Stimulated activated CD4-positive, alpha-beta T cell treated with anti-CD3 and anti-CD28 coated beads, Interleukin-1b, Interleukin-23, amount 100 ng/mL, for 4 hours (primary cell): ENCODE measurements at places on chromosomes 5 and 9.

GRCh38 chr5:68818057-68818695, 275.6 kb upstream of the SLC30A5 start:
- DNase-seq, result no peak

DNA sequence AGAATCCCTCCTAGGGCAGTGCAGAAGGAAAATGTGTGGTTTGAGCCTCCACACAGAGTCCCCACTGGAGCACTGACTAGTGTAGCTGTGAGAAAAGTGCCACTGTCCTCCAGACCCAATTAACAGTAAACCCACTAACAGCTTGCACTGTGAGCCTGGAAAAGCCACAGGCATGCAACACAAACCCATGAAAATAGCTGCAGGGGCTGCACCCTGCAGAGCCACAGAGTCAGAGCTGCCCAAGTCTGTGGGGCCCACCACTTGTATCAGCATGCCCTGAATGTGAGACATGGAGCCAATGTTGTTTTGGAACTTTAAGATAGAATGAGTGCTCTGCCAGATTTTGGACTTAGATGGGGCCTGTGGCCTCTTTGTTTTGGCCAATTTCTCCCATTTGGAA, 119.8 kb upstream of the CDH9 start:
- DNase-seq, result no peak

GRCh38 chr5:10301266-10301665, 6.4 kb downstream of the CMBL start:
- no peak for DNase-seq

DNA sequence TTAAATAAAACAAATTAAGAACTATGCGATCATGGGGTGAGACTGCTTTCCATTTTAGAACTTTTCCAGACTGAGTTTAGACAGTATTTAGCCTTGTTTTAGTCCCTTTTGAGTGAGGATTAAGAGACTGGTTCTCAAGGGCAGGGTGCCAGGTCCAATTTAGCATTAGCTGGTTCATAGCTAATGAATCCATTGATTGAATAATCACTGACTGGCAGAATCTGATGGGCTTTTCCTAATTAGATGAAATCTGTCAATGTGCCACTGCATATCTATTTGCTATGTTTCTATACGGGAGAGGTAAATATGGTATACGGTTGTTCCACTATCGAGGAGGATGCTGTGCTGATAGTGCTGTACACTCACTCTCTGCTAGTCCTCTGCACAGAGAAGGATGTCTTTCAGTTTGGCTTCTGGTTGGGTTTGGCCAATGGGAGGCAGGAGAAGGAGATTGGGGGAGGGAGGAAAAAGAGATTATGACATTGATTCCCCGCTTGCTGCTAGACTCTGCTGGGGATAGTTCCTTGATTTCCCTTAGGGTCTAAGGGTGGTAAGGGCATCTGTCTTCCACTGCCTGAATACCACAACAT, 496.6 kb downstream of the CTNND2 start:
- no peak for DNase-seq

DNA sequence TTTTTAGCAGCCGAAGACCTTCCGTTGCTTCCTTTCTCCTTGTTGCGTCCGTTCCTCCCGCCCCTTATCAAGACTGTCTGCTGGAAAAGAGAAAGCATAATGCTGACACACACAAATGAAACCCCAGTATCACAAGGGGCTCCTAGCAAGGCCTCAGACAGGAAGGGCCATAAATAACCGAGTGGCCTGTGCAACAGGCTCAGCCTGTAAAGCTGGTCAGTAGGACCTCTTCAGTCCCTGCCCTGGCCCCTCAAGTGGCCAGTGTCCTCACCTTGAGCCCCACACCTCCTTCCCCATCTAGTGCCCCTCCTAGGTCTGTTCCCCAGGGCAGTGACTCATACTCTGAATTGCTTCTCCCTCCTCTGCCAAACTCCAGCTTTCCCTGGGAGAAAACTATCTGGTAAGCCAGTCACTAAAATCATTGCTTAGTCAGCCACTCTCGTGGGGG, 174.6 kb upstream of the IL12B start:
- DNase-seq, result no peak

DNA sequence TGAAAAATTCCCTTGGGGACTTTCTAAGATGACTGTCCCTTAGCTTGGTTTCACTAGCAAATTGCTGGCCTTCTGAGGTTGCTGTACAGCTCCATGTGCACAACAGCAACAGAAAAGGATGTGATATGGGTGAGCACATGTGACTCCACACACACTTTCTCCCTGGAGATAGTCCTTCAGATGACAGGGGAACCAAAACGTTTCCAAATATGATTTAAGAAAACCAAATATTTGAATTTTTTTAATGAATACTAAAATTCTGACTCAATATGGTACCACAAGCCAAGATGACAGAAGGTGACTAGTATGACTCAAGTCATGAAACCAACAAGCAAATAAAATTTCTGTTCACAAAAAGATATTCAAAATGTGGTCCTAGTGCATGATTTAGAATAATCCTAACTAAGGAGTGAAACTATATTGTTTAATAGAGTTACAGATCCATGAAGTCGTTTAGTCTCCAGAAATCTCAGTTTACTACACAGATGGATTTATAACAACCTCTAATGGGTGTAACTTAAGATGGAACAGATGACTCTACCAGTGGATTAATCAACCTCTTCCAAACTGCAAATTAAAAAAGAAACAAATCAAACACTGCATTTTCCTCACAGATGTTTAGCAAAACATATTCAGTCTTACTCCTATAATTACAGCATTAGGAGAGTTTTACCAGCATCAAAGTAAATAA, 144.8 kb upstream of the PIK3R1 start:
- DNase-seq, result no peak

DNA sequence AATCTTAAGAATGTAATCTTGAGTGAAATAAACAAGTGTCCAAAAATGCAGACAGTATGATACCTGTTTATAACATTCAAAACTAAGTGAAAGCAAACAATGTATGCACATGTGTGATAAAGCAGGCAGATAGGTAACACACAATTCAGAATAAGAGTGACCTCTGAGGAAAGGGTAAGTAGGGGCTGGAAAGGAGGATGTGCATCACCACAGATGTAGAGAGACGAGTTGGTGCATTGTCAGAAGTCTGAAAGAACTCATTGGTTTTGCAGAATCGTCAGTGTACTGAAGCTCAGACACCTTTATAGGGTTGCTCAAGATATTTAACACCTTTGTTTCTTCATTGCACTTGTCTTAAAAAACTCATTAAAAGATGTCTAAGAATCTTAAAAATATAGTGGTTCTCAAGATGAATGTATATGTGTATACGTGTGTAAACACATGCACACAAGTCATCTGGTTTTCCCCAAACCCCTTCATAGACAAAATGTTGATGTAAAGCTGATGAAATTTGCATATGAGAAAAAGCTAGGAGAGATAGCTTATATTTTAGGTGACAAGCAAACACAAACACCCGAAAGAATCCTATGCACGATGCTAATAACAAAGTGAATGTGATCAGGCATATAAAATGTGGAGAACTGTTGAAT, 197.6 kb upstream of the MEF2C start:
- DNase-seq, result no peak

GRCh38 chr9:129377931-129378661, 200.0 kb upstream of the IER5L start:
- DNase-seq, result no peak

- no peak for DNase-seq
Measured at GRCh38 chr5:159051421-159052282, 48.1 kb downstream of the EBF1 start.

DNA sequence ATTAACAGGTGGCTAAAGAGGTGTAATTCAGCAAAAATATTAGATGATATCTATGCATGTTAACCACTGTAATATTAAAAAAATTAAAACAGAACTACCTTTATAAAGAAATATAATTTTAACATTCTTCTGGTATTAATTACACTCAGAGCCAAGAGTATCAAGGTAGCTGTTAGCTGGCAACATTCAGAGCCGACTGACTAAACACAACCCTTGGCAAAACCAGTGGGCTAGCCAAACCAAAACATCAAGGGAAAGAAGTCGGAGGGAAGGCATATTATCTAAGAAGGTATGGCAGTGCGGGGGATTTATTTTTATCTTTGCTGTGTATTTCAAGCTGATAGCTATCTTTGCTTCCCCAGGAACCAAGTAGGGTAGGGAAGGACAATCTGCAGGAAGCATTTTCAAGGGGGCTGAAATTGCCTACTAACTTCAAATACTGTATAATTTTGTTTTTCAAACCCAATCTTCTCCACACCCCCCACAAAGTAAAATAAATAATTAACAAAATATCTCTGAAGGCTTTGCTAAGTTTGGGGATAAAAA, 24.0 kb downstream of the ELL2 start:
- DNase-seq, result no peak
